ENCODE measurements at places on chromosomes 5 and 9.

DNA sequence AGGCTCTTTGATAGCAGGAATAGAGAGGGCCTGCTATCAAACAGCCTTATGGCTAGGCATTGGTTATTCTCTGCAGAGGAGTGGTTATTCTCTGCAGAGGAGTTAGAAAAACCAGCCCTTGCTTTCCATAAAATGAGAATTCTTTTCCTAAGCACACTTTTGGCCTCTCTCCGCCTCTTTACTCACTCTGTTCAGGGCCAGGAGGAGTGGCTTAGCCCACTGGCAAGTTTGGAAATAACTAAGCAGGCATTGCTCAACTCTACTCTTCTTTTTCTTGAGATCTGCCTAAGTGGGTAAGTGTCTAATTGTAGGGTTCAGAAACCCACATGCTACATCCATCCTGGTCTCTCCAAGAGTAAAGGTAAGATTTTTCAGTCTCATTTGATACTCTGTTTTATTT, 341.7 kb downstream of the KIAA0825 start:
- no peaks in the 10 kb centered on the region for H3K27me3 ChIP-seq
- no peak overlapping the region for H3K27ac ChIP-seq
- no peaks in the 10 kb centered on the region for H3K4me1 ChIP-seq
- H3K4me3 ChIP-seq = no peak overlapping the region
- DNase-seq = no peak

- H3K4me3 ChIP-seq = no peak overlapping the region
- no peak for DNase-seq
- no peaks in the 10 kb centered on the region for H3K36me3 ChIP-seq
- peaks cover 30% of the 10 kb centered on the region for H3K4me1 ChIP-seq
- H3K27me3 ChIP-seq = no peaks in the 10 kb centered on the region
These were observed 15.7 kb upstream of the AQP7 start for GRCh38 chr9:33418090-33418489.

GRCh38 chr5:672329-673160, 20.6 kb downstream of the TPPP start:
- H3K36me3 ChIP-seq = peaks cover 3% of the 10 kb centered on the region
- H3K4me1 ChIP-seq = peaks cover 4% of the 10 kb centered on the region
- peak overlapping the region; percentile 21 for H3K4me3 ChIP-seq
- H3K27me3 ChIP-seq = no peaks in the 10 kb centered on the region

DNA sequence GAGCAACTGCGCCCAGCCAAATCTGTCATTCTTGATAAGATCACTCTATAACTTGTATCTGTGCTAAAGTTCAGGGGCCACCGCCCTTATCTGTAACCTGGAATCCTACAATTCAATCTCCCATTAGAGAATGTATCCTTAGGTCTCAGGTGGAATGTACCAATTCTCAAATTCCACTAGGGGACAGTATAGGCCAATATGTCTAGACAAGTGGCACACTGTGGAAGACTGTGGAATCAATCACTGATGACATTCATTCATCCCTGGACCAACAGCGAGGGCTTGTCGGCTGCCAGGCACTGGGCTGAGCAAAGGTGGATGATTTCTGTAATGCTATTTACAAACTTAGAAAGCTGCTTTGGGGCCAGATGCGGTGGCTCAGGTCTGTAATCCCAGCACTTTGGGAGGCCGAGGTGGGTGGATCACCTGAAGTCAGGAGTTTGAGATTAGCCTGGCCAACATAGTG, 28.7 kb upstream of the MEGF9 start:
- no peaks in the 10 kb centered on the region for H3K4me1 ChIP-seq
- DNase-seq = no peak
- H3K4me3 ChIP-seq = no peak overlapping the region
- no peaks in the 10 kb centered on the region for H3K27me3 ChIP-seq
- H3K27ac ChIP-seq = no peak overlapping the region

DNA sequence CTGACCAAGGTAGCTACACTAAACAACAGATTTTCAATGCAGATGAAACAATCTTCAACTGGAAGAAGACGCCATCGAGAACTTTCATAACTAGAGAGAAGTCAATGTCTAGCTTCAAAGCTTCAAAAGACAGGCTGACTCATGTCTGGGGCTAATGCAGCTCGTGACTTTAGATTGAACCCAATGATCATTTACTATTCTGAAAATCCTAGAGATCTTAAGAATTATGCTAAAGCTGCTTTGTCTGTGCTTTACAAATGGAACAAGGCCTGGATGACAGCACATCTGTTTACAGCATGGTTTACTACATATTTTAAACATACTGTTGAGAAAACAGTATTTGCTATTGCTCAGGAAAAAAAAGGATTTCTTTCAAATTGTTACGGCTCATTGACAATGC, 54.9 kb downstream of the RICTOR start:
- H3K4me3 ChIP-seq = no peak overlapping the region
- DNase-seq = no peak
- peaks cover 8% of the 10 kb centered on the region for H3K4me1 ChIP-seq
- no peak overlapping the region for H3K27ac ChIP-seq
- no peaks in the 10 kb centered on the region for H3K27me3 ChIP-seq

DNA sequence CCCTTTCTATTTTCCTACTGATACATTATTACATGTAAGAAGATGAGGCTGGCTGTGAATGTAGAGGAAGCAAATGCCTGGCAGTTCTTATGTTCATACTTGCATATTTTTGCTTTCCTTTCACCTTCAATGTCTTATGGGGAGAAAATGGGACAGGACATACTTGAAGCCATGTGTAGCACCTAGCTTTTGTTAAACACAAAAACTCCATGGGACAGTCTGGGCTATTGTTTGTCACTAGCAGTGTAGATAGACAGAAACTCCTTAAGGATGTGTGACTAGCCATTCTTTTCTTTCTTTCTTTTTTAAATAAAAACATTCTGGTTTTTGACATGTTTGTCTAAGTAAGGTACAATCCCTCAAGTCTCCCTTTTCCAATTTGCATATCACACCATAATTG, 122.7 kb downstream of the ARL15 start:
- no peaks in the 10 kb centered on the region for H3K27me3 ChIP-seq
- H3K4me1 ChIP-seq = no peaks in the 10 kb centered on the region
- H3K27ac ChIP-seq = no peak overlapping the region

DNA sequence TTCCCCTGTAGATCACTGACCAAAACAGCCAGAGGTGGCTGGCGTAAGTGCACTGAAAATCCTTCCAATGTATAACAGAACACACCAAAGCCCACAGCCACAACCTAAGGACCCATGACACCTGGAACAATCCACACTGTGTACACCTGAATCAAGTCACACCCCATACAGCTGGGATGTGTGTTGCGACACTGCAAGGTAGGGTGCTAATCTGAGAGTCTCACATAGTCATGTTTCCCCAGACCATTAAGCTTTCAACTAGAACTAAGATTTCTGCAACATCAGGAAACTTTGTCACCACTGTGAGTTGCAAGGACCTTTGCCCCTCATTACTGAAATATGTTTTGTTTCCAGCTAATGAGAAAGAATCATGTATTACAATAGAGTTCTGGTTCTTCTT, 59.4 kb downstream of the MED27 start:
- no peaks in the 10 kb centered on the region for H3K36me3 ChIP-seq
- no peaks in the 10 kb centered on the region for H3K27me3 ChIP-seq
- no peak overlapping the region for H3K27ac ChIP-seq

DNA sequence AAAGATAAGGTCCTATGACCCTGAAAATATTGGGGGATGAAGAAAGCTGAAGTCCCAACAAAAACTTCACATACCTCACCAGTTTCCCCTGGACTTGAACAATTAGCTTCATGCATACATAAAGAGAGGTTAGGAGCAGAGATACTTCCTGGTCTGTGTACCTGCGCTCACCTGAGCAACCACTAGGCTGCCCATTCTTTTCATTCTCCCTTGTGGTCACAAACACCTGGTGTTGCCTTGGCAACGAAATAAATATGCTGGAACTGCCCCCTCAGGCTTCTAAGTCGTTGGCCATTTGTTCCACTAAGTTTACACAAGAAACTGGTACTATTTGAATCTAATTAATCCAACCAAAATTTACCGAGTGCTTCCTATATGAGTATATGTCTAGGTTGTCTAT, 18.1 kb downstream of the OTP start:
- H3K36me3 ChIP-seq = no peaks in the 10 kb centered on the region
- no peak overlapping the region for H3K27ac ChIP-seq
- H3K4me1 ChIP-seq = no peaks in the 10 kb centered on the region
- H3K4me3 ChIP-seq = no peak overlapping the region

GRCh38 chr9:131098391-131099101, 2.2 kb downstream of the AIF1L start:
- no peaks in the 10 kb centered on the region for H3K36me3 ChIP-seq
- no peak overlapping the region for H3K27ac ChIP-seq
- H3K27me3 ChIP-seq = peaks cover 2% of the 10 kb centered on the region
- H3K4me3 ChIP-seq = no peak overlapping the region
- peaks cover 12% of the 10 kb centered on the region for H3K4me1 ChIP-seq

DNA sequence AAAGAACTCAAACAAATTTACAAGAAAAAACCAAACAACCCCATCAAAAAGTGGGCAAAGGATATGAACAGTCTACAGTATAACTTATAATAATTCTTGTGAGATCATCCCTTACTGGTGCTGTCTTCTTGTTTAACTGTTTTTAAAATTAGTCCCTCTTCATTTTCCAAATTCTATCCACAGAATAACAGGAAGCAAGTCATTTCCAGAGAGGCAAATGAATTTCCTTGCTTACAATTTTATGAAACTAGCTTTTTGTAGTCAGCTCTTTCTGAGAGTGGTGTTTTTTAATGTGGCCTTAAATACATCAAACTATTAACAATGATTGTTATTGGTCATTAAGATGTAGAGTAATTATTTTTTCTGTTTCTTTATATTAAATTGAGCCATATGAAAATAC, 40.6 kb downstream of the FAM174A start:
- H3K4me3 ChIP-seq = no peak overlapping the region
- no peaks in the 10 kb centered on the region for H3K27me3 ChIP-seq
- no peaks in the 10 kb centered on the region for H3K36me3 ChIP-seq
- H3K27ac ChIP-seq = no peak overlapping the region
- DNase-seq = no peak

DNA sequence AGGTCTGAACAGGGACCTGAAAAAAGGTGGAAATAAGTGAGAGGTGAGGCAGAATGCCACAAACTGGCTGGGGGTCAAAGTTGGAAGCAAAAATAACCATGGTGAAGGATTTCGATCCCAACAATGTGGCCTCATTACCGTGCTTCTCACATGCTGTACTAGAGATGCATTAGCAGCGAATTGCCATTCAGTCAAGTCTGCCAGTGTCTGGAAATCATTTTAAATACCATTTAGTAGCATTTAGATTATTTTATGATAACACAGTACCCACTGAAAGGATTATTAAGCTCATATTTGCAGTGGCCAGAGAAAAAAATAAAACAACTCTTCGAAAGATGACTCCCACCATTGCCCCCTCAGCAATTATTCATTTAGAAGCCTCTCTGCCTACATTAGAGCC, 294.6 kb upstream of the SLC24A2 start:
- DNase-seq = no peak
- H3K4me1 ChIP-seq = no peaks in the 10 kb centered on the region
- H3K27ac ChIP-seq = no peak overlapping the region

DNA sequence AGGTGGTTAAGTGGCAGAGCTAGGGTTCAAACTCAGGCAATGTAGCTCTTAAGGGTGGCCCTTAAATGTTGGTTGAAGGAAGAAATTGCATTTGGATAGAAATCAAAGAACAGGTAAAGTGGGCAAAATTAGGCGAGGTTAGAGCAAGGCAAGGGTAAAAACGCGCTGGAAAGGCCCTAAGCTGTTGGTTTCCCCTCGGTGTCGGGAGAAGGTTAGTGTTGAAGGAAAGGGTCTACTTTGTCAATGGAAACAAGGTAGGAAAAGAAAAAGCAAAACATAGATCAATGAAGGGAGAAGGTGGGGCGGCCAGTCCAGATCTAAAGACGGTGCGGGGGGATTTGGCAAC, 431 bp downstream of the FASTKD3 start:
- peaks cover 30% of the 10 kb centered on the region for H3K4me1 ChIP-seq
- H3K4me3 ChIP-seq = peak overlapping the region; percentile 92
- no peak for DNase-seq
- H3K27ac ChIP-seq = peak overlapping the region; percentile 56
- H3K27me3 ChIP-seq = no peaks in the 10 kb centered on the region

DNA sequence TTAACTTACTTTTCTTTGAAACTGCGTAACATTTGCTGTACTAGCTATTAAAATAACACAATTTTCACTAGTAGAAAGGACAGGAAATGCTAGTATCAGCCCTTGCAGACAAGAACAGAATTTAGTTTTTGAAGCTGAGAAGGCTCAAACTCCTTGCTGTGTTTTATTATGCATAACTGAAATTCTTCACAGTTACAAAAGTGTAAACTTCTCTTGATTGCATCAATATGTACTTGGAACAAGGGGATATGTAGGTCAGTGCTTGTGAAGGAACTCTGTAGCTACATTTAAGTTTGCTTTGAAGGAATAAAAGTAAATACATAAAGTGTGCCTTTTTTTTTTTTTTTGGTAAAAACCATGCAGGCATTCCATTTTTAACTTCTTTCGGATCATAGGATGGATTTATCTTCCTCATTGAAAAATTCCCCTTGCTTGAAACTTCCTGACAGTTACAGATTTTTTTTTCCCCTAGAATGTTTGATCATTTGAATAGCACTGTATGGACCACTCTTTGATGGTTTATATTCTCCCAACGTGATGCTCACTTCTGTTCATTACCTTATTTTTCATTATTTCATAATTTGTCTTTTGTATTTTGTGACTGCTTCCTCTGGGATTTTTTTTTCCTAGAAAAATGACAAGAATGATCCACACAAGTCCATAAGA, 94.9 kb upstream of the DAB2 start:
- H3K36me3 ChIP-seq = no peaks in the 10 kb centered on the region
- H3K4me1 ChIP-seq = no peaks in the 10 kb centered on the region
- DNase-seq = no peak
- H3K4me3 ChIP-seq = no peak overlapping the region
- H3K27me3 ChIP-seq = no peaks in the 10 kb centered on the region

- H3K27ac ChIP-seq = no peak overlapping the region
- H3K4me1 ChIP-seq = no peaks in the 10 kb centered on the region
- H3K36me3 ChIP-seq = no peaks in the 10 kb centered on the region
- no peaks in the 10 kb centered on the region for H3K27me3 ChIP-seq
- no peak for DNase-seq
- no peak overlapping the region for H3K4me3 ChIP-seq
These were observed 232.3 kb upstream of the TRPM3 start for GRCh38 chr9:71353720-71354119.

GRCh38 chr9:27750566-27750965, 177.3 kb upstream of the C9orf72 start:
- no peaks in the 10 kb centered on the region for H3K4me1 ChIP-seq
- H3K27me3 ChIP-seq = no peaks in the 10 kb centered on the region
- no peak overlapping the region for H3K4me3 ChIP-seq
- no peaks in the 10 kb centered on the region for H3K36me3 ChIP-seq

DNA sequence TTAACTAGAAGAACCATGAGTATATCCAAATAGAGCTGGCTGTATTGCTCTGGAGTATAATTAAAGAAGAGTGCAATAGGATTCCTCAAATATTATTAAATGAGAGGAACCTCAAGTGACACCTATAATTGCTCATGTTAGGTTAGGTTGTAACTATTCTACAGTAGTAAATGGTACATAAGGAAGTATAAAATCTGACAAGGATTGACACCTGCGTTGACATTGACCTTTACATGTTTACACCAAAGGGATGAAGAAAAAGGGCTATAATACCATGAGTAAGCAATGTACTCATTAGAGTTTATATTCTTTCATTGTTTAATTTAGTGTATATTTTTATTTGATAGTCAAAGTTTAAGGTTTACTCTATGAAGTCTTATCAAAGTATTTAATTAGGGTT, 48.9 kb downstream of the SLC12A2 start:
- no peak for DNase-seq
- no peaks in the 10 kb centered on the region for H3K27me3 ChIP-seq
- H3K4me1 ChIP-seq = no peaks in the 10 kb centered on the region
- no peaks in the 10 kb centered on the region for H3K36me3 ChIP-seq

GRCh38 chr5:41995193-41995592, 70.1 kb downstream of the FBXO4 start:
- no peaks in the 10 kb centered on the region for H3K36me3 ChIP-seq
- H3K27ac ChIP-seq = no peak overlapping the region
- no peaks in the 10 kb centered on the region for H3K4me1 ChIP-seq
- no peak overlapping the region for H3K4me3 ChIP-seq

Data from T-cell (primary cell).